ENCODE measurements at places on chromosomes 3 and 15. TPM values are rescaled to one million over a fixed set of nuclear protein-coding genes. Genes with fewer than 3 reads are reported as not detected.

The ADAMTS17 gene
- total RNA-seq: 13.5 TPM

The TMEM158 gene
- 8.5 TPM for total RNA-seq

The LTF gene
- 1.2 TPM for total RNA-seq

The PLA2G4D gene
- total RNA-seq: not detected

The FANCD2OS gene
- total RNA-seq: not detected

The CPNE4 gene
- not detected for total RNA-seq

The FBXL22 gene
- total RNA-seq: 56.3 TPM

The LAMB2 gene
- 980 TPM for total RNA-seq

The CHRNA7 gene
- 0.13 TPM for total RNA-seq

The GOLGA6L9 gene
- total RNA-seq: 6.7 TPM

The TMIE gene
- total RNA-seq: not detected

The C3orf49 gene
- total RNA-seq: not detected

The MED12L gene
- total RNA-seq: 0.27 TPM

The PCNP gene
- total RNA-seq: 127 TPM

The PAK6 gene
- 0.96 TPM for total RNA-seq

The ACOX2 gene
- total RNA-seq: 17.3 TPM

The ADPRH gene
- 10.6 TPM for total RNA-seq

The CPN2 gene
- total RNA-seq: not detected

The AHSG gene
- total RNA-seq: not detected

The KBTBD13 gene
- not detected for total RNA-seq

The SLC28A2 gene
- total RNA-seq: not detected

The GADL1 gene
- total RNA-seq: 3.4 TPM

The HYAL1 gene
- 10.5 TPM for total RNA-seq

The MOBP gene
- 0.47 TPM for total RNA-seq

The RTP4 gene
- 3.0 TPM for total RNA-seq

Measured in gastroesophageal sphincter (tissue), 4 donors.